ENCODE measurements at places on chromosomes 12 and 14.
A peak's percentile ranks its signal among the peaks of the same experiment; 100 is the strongest.

- no peak for DNase-seq
Observed at GRCh38 chr12:116233669-116234068, 43.8 kb downstream of the MED13L start.

DNA sequence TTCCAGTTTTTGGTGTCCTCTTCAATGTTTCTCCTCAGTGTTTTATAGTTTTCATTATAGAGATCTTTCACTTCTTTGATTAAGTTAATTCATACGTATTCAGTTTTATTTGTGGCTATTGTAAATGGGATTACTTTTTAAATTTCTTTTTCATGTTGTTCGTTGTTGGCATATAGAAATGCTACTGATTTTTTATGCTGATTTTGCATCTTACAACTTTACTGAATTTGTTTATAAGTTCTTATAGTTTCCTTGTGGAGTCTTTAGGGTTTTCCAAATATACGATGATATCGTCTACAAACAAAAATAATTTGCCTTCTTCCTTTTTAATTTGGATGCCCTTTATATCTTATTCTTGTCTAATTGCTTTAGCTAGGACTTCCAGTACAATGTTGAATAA is 9.7 kb upstream of the SDR9C7 start:
- DNase-seq = no peak

- no peak for DNase-seq
Observed at GRCh38 chr12:92055877-92056276, 89.8 kb downstream of the BTG1 start.

GRCh38 chr12:126038434-126038833 is 973.2 kb downstream of the AACS start:
- no peak for DNase-seq

DNA sequence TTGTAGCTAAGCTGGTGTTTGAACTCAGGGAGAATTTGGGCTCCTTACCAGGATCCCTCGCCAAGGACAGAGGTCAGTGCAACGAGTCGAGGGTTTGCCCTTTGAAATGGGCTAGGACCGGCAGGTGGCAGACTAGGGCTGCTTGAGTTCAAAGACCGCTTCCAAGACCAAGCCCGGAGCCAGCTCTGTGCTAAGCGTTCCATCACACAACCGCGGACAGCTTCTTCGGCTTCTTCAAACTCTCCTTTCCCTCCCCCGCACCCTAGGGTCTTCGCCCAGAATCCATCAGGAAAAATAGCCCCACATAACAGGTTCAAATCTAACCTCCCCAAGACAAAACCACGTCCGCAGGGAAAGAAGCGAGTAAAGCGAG is 705 bp upstream of the FLVCR2 start:
- DNase-seq = peak; percentile 72

DNA sequence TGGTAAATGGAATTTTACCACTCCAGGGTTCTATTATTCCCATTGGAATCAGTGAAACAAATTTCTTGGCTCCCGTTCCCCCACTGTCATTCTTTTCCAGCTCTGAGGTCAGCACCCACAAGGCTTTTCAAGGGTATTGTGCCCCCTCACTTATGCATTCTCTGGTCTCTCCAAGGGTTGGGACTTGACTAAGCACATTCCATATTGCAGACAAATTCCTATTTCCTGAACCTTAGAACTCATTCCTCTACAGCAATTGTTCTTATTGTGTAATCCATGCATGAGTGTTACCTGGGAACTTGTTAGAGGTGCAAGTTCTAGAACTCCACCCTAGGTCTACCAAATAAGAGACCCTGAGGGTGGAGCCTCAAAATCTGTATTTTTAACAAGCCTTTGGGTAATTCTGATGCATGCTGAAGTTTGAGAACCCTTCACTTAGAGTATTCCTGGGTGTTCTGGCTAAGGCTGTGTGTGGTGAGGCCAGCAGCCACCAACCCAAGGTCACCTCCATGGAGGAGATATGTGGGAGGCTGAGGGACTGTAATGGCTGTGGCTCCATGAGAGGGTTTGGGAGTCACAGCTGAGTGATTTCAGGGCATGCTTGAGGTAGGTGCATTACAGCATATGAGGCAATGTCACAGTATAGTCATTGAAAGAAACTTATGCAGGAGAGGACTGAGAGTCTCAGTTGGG is 150.9 kb downstream of the TTC6 start:
- DNase-seq = no peak

DNA sequence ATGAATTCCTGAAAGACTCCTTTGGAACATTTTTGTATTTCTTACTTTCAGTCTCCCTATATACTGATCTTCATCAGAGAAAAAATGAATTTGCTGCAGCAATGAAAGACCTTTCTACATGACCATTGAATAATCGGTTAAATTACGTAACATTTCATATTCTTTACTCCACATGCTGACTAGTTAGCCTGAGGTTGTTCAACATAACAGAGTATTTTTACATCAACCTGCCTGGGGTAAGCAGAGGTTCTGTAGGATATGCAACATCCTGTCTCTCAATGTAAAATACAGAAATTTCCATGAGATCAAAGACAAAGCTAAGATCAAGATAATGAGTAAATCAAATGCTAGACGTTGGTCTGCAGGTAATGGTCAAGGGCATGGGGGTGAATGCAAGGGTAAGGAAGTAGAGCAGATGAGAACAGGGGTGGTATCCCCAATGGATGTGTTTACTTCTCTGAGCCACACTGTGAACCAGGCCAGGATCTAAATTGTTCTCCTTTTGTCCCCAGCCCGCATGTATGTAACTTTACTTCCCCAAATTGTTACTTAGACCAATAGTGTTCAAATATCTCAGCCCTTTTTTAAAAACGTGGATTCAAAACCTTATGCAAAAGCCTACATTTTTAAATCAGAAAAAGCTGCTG is 45.4 kb downstream of the DUSP6 start:
- DNase-seq = no peak

DNA sequence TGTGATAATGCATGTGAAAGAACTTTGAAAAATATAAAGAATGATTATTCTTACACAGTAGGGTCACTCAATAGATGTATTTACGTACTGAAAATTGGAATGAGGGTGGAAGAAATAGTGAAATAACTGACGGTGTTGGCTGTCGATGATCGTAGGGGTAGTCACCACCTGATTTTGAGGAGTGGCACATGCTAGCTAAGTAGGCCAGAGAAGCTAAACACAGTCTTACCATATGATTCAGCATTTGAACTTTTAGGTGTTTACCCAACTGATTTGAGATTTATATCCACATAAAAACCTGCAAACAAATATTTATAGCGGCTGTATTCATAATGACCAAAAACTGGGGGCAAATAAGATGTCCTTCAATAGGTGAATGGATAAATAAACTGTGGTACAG is 47.6 kb upstream of the HIF1A start:
- DNase-seq = no peak

Data from anterior cingulate cortex (tissue), 58 donors.